Sigmoid colon (tissue), 7 donors: ENCODE measurements at places on chromosomes 6 and 20. TPM values are rescaled to one million over a fixed set of nuclear protein-coding genes. Genes with fewer than 3 reads are reported as not detected.

- H3K4me1 ChIP-seq: no peaks in the 10 kb centered on the region
- H3K36me3 ChIP-seq: no peaks in the 10 kb centered on the region
- H3K4me3 ChIP-seq: no peak overlapping the region
- DNase-seq: no peak
These were observed 2.0 kb upstream of the NPEPL1 start for GRCh38 chr20:58690396-58691135.

Gene LHFPL5
- polyA plus RNA-seq: 0.12 TPM

Gene SLC22A7
- not detected for polyA plus RNA-seq

Gene RNF8
- polyA plus RNA-seq: 10.2 TPM

DNA sequence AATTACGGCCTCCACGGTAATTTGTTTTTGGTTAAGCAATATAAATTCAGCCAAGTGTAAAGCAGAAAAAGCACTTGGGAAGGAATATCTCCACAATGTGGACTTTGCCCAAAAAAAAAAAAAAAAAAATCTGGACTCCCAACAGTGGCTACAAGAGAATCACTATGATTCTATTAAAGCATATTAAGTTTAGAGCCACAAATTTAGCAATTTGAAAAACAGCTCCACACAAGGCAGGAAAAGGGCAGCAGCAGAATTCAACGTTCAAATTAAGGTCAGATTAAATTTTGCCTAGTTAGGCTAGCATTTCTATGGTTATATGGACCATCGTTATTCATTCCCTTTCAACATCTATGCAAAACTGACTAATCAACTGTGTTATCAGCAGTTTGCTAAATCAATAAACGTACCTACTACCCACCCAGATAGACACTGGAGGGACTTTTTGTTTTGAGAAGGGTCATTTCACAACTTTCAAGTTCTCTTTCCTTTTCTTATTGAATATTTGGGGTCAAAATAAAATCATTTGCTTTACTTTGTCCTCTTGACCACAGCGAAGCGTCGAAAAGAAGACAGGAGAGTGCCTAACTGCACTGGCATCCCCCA lies 1.0 kb downstream of the MCM9 start:
- DNase-seq: no peak
- H3K27ac ChIP-seq: peak overlapping the region; percentile 93
- peaks cover 31% of the 10 kb centered on the region for H3K36me3 ChIP-seq

Gene F13A1
- 14.1 TPM for polyA plus RNA-seq

DNA sequence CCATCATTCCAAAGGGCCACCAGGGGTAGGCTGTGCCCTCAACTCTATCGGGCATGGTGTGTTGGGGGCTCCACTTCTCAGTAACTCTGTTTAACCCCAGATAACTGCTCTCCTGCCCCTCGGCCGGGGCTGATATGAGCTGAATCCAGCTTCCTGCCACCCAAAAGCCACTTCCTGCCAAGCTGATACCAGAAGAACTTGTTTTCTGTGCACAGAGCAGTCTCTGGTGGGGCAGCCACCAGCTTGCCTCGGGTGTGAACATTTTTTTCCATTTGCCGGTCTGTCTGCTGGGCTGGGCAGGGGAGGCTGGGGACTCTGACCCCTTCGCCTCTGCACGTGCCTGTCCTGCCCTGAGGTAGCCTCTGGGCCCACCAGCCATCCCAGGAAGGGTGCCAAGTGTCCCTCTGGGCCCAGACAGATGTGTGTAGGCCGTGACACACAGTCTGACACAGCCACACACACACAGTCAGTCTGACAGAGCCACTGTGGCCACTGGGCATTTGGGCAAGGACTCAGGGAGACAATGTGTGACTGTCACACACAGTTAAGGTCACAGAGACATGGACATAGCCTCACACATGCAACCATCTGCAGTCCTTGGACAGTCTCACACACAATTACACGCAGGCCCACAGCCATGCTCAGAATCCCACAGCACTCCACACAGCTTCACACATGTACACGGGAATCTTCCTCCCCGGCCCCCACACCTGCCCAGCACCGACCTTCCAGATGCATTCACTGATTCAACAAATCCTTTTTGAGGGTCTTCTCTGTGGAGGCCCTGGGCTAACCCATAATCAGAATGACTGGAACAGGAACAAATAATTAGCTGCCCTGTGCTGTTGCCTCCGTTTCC lies 45.1 kb downstream of the NOL4L start:
- DNase-seq: no peak
- no peaks in the 10 kb centered on the region for H3K27me3 ChIP-seq
- peaks cover 28% of the 10 kb centered on the region for H3K4me1 ChIP-seq
- H3K4me3 ChIP-seq: no peak overlapping the region
- H3K27ac ChIP-seq: no peak overlapping the region
- H3K36me3 ChIP-seq: no peaks in the 10 kb centered on the region

DNA sequence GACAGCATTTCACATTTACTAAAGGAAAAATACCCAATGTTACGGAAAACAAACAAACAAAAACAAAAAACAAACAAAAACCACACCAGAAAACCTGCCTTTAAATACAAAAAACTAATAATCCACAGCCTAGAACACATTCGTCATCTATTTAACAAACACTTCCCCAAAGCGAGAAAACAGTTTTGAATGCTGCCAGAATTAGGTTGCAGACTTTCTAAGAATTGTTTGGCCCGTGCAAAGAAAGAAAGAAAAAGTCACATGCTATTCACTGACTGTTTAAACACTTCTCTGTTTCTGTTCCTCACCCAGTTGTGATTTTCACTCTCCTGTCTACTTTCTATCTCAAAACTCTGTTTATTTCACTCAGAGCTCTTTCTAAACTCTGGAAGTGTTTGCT lies 52.5 kb downstream of the BCAS1 start:
- H3K36me3 ChIP-seq: no peaks in the 10 kb centered on the region
- no peak overlapping the region for H3K27ac ChIP-seq
- H3K4me1 ChIP-seq: no peaks in the 10 kb centered on the region
- DNase-seq: no peak

- DNase-seq: no peak
- no peak overlapping the region for H3K4me3 ChIP-seq
- H3K4me1 ChIP-seq: no peaks in the 10 kb centered on the region
- no peaks in the 10 kb centered on the region for H3K36me3 ChIP-seq
- H3K27me3 ChIP-seq: no peaks in the 10 kb centered on the region
These were observed 16.7 kb upstream of the SGK2 start for GRCh38 chr20:43542161-43542560.

DNA sequence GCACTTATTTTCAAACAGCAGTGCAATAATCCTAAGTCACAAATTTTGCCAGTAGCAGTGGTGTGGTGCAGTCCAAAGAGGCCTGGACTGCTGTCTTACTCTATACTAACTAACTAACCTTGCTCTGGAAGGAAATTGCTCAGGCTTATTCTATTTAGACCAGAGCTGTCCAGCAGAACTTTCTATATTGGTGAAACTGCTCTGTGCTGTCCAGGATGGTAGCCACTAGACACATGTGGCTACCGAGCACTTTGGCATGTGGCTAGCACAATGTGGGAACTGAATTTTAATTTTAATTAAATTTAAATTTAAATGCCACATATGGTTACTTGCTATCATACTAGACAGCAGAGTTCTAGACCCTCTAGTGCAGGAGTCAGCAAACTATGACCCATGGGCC lies 27.1 kb upstream of the FBXO9 start:
- DNase-seq: no peak
- H3K27ac ChIP-seq: no peak overlapping the region
- H3K36me3 ChIP-seq: peaks cover 7% of the 10 kb centered on the region
- no peak overlapping the region for H3K4me3 ChIP-seq

Gene GPR6
- not detected for polyA plus RNA-seq

DNA sequence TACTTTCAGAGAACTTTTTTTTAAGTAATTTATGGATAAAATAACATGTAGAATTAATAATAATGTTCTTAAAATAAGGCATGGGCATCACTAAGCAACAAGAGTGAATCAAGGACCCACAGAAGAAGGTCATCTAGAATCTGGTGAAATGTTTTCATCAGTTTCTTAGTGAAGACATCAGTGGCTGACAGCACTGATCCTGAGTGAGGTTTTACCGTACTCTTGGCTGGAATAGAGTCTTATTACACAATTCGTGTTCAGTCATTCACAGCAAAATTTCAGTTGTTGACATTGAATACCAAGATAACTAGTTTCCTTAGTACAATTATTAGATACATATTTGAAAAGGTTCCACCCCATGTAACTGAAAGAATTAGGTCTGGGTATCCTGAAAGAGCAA lies 140.4 kb downstream of the C6orf58 start:
- no peak for DNase-seq
- H3K4me3 ChIP-seq: no peak overlapping the region
- H3K27me3 ChIP-seq: no peaks in the 10 kb centered on the region
- H3K27ac ChIP-seq: no peak overlapping the region
- H3K36me3 ChIP-seq: no peaks in the 10 kb centered on the region

GRCh38 chr6:17096652-17097051 lies 5.2 kb upstream of the STMND1 start:
- DNase-seq: no peak
- H3K36me3 ChIP-seq: no peaks in the 10 kb centered on the region
- no peak overlapping the region for H3K27ac ChIP-seq

Gene ABHD16B
- polyA plus RNA-seq: not detected

DNA sequence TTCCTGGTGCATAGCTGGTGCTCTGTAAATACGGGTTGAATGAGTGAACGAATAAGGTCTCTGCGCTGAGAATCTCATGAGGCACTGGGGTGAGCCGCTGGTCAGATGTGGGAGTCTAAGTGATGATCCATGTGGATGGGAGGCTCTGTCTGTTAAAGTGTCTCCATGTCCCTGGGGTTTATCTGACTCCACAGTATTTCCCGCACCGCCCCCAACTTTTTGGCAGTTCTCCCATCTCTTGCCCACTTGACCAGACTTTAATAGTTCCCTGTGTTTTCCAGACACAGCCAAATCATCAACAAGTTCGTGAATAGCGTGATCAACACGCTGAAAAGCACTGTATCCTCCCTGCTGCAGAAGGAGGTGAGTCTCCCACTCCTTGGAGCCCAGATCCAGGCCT lies 9.9 kb downstream of the BPIFA2 start:
- no peak overlapping the region for H3K4me3 ChIP-seq
- no peaks in the 10 kb centered on the region for H3K27me3 ChIP-seq
- H3K27ac ChIP-seq: no peak overlapping the region
- no peaks in the 10 kb centered on the region for H3K36me3 ChIP-seq
- DNase-seq: no peak

Gene FAXC
- 2.3 TPM for polyA plus RNA-seq

DNA sequence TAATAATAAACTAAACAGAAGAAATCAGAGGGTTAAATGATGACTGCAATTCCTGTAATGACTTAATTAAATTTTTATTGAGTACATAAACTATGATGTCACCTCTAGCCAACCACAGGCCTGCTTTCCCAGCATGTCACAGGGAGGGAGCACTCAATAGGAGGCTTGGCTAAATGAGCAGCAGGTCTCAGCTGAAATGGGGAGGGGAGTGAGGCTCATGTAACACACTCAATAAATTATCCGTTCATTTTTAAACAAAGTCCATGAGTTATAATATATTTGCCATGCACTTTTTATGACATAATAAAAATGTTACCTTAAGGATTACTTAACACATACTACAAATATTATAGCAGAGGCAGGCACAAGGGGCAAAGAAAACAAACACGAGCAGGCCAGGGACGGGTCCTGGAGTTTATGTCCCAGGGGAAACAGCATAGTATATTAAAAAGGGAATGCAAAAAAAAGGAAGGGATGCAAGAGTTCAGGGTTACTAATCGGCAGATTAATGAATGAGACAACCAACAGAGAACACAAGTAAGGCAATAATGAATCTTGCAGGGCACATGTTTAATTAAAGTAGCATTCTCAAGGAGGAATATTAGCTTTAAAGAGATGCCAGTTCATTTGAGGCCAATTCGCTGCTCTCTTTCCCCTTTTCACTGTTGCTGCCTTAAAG lies 27.1 kb upstream of the FAM83C start:
- H3K27me3 ChIP-seq: no peaks in the 10 kb centered on the region
- H3K27ac ChIP-seq: peak overlapping the region; percentile 69
- DNase-seq: no peak
- H3K36me3 ChIP-seq: no peaks in the 10 kb centered on the region
- H3K4me3 ChIP-seq: no peak overlapping the region

Gene PSORS1C2
- not detected for polyA plus RNA-seq

Gene LST1
- polyA plus RNA-seq: 34.2 TPM

Gene HAO1
- not detected for polyA plus RNA-seq

GRCh38 chr6:87976616-87977015 lies 71.0 kb upstream of the SPACA1 start:
- H3K4me3 ChIP-seq: no peak overlapping the region
- no peaks in the 10 kb centered on the region for H3K36me3 ChIP-seq
- H3K27me3 ChIP-seq: no peaks in the 10 kb centered on the region
- H3K4me1 ChIP-seq: no peaks in the 10 kb centered on the region
- DNase-seq: no peak

Gene BMP5
- polyA plus RNA-seq: 0.76 TPM

GRCh38 chr6:154403788-154404187 lies 47.2 kb upstream of the IPCEF1 start:
- peak overlapping the region; percentile 61 for H3K27ac ChIP-seq
- H3K36me3 ChIP-seq: no peaks in the 10 kb centered on the region
- no peak overlapping the region for H3K4me3 ChIP-seq
- peak; percentile 70 for DNase-seq
- H3K4me1 ChIP-seq: no peaks in the 10 kb centered on the region

Gene TMEM151B
- polyA plus RNA-seq: not detected

- H3K4me1 ChIP-seq: no peaks in the 10 kb centered on the region
- H3K4me3 ChIP-seq: no peak overlapping the region
- no peak for DNase-seq
- no peak overlapping the region for H3K27ac ChIP-seq
- no peaks in the 10 kb centered on the region for H3K27me3 ChIP-seq
These were observed 21.2 kb downstream of the CLVS2 start for GRCh38 chr6:123017104-123017682.

DNA sequence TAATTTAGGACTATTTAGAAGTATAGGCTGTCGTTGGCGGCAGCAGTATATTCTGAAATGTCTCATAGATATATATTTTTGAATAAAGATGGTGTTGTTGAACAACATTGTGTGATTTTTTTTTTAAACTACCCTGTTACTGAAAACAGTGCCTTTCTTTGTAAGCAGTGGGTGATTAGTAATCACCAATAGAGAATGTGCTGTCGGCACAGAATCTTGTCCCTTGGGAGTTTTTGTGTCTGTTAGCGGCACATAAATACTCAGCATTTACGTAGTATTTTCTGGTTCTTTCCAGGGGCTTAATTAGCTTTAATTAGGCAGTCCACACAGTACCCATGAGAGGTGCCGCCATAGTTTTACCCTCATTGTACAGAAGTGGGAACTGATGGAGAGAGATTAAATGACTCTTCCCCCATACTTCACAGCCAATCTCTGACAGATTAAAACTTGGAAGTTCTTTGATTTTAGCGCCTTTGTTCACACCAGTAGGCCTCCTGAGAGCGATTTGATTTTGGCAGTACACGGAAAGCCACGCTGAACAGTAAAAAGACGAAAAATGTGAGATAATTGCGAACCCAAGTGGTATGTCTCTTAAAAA lies 58.8 kb downstream of the RPRD1B start:
- peak overlapping the region; percentile 87 for H3K27ac ChIP-seq
- no peak overlapping the region for H3K4me3 ChIP-seq
- peaks cover 8% of the 10 kb centered on the region for H3K36me3 ChIP-seq
- H3K4me1 ChIP-seq: peaks cover 71% of the 10 kb centered on the region
- DNase-seq: no peak
- H3K27me3 ChIP-seq: no peaks in the 10 kb centered on the region
